Skin of body (tissue), 3 donors: ENCODE measurements at places on chromosomes 5 and 9. TPM values are rescaled to one million over a fixed set of nuclear protein-coding genes. Genes with fewer than 3 reads are reported as not detected.

ADGRV1 gene
- 11.2 TPM for total RNA-seq

FOXD4 gene
- total RNA-seq: 0.10 TPM

MRPS2 gene
- total RNA-seq: 9.5 TPM

ZDHHC11 gene
- 4.1 TPM for total RNA-seq

PAEP gene
- not detected for total RNA-seq

TERT gene
- total RNA-seq: not detected

CDX1 gene
- total RNA-seq: 0.49 TPM

TGFBI gene
- 136 TPM for total RNA-seq
